RPMI8226 (cell line): ENCODE measurements at places on chromosomes 3 and 15.

GRCh38 chr3:76495216-76495615, 544.7 kb upstream of the ROBO2 start:
- no peak for DNase-seq

DNA sequence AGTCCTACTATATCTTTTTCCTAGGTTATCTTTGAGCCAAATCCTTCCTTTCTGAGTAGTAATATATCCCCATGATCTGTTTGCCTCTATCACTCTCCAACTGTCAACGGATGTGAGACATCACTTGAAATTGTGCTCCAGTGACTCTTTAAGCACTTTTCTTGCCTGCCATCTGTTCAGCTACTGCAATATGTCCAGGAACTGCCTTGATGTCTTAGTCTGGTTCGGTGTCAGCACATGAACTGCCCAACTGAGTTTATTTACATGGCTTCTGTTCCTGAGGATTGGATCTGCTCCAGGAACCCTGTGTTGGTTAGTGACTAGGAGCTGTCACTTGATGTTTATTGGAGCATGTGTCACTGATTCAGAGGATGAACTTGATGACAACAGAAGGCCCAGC, 116.5 kb downstream of the SLC9A9 start:
- no peak for DNase-seq

DNA sequence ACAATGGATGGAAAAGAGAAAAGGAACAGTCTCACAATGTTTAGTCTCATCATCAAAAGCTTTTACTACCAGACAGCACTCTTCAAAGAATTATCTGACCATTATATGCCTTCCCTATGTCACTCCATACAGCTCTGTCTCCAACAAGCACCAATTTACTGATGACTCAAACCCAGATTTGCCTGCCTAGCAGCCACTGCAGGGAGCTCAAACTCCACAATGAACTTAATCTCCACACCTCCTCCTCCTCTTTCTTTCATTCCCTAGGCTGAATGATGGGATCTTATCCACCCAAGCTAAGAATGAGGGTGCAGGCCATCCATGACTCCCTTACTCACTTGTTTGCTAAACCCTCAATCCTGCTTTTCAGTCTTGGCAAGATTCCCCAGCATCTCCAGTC, 45.5 kb downstream of the NBEAL2 start:
- DNase-seq: no peak

GRCh38 chr3:150215616-150216015, 192.5 kb upstream of the TSC22D2 start:
- no peak for DNase-seq

- DNase-seq: no peak
Measured at GRCh38 chr3:170692720-170693119, 106.8 kb upstream of the SLC7A14 start.

- no peak for DNase-seq
Measured at GRCh38 chr3:33299395-33300081, 22.3 kb downstream of the FBXL2 start.

DNA sequence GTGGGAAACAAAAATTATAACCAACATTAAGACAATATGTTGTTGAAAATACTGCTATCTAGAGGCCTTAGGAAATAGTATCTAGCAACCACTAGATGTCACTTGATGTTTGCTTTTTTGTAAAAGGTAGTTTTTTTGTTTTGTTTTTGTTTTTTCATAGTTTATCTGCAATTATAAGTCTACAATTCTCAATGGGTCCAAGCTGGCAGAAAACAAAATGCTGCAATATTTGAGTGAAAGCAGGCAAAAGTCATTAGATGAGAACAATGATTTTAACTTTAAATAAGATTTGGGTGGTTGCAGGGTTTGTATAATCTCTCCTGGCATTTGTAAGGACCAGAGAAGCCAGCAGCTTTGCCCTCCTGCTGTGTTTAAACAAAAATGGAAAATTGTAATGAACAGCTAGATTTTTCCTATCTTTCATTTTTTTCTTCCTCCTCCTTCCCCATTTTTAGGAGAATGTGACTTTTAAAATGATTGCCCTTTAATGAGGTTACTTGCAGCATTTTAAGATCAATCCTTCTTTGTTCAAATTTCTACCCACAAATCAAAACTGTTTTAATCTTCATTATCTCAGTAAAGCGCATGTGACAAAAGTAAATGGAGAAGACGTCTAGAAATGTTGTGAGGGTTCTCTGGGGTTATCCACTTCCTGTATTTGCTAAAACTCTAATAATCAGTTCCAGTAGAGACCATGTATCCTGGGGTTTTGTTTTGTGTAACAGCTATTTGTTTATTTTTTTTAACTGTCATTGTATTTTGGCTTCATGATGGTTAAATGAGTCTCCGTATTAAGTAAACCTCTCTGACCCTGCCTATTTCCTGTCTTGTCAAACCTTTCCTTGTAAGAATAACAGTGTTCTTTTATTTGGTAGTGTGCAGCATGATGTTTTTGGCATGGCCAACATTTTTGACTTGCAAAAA, 27.3 kb downstream of the DUT start:
- DNase-seq: no peak

DNA sequence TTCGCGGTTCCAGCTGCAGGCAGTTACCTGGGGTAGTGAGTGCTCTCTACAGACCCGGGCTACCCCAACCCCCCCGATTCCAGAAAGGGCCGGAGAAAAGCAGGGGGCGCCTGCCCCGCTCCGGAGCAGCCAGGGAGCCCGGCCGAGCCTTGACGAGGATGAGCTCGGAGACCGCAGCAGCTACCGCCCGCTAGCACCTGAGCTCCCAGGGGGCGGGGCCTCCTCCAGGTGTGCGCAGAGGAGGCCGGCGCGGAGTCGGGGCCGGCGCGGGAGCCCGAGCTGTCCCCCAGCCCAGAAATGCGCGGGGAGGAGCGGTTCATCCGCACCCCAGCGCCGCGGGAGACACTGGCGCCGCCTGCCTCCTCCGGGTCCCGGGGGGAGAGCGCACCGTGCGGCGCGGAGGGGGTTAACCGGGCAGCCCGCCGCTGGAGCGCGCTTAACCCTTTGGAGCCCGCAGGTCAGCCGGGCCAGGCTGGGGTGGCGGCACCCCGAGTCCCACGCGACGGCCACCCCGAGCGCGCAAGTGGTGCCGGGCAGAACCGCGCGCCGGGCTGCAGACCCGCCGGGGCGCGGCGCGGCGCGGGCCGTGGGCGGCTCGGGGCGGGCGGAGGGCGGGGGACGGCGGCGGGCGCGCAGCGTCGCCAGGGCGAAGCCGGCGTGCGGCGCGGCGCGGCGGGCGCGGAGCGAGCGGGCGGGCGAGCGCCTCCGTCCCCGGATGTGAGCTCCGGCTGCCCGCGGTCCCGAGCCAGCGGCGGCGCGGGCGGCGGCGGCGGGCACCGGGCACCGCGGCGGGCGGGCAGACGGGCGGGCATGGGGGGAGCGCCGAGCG, at the start of gene CACNA1D:
TSS of gene CACNA1D (plus strand) at position 649 of the 829 bp plus-strand sequence. CDS start 556 bp downstream, outside the sequence.
- peak; percentile 46 for DNase-seq

GRCh38 chr3:27034255-27034654, 334.9 kb downstream of the NEK10 start:
- DNase-seq: no peak

DNA sequence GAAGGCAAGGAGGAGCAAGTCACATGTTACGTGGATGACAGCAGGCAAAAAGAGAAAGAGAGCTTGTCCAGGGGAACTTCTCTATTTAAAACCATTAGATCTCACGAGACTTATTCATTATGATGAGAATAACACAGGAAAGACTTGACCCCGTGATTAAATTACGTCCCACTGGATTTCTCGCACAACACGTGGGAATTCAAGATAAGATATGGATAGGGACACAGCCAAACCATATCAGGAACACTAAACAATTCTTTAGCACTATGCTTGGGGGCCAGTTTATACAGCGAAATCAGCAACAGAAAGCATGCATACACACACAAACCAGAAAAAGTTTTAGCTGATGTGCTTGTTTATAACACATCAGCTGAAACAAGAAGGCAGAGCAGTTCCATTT, 704.2 kb downstream of the OTOL1 start:
- no peak for DNase-seq

GRCh38 chr3:119639494-119640350, 20.7 kb downstream of the POPDC2 start:
- DNase-seq: peak; percentile 30

DNA sequence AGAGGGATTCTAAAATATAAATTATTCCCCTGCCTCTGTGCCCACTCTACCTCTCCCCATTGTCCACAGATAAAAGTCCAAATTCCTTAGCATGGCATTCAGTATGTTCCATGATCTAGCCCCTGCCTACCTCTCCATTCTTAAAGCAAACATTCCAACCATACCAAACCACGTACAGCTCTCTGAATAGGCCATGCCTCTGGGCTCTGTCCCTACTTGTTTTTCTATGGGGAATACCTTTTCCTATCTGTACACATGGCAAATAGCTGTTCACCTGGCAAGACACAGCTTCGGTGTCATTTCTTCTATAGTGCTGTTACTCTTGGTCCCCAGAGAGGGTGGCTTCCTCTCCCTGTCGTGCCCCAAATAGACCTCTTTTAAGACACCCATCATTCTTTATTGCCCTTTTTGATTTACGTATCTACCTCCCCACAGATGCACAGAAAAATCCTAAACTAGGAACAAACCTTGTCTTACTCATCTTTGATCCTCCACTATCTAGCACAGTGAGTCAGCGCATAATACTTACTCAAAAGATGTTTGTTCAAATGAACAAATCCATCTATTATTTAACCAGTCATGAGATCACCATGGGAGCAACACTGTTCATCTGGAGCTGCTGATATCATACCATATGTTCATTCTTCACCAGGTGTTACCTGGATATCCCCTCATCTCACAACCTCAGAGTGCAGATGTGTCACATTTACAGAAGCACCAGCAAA, 329.8 kb downstream of the THSD4 start:
- no peak for DNase-seq

DNA sequence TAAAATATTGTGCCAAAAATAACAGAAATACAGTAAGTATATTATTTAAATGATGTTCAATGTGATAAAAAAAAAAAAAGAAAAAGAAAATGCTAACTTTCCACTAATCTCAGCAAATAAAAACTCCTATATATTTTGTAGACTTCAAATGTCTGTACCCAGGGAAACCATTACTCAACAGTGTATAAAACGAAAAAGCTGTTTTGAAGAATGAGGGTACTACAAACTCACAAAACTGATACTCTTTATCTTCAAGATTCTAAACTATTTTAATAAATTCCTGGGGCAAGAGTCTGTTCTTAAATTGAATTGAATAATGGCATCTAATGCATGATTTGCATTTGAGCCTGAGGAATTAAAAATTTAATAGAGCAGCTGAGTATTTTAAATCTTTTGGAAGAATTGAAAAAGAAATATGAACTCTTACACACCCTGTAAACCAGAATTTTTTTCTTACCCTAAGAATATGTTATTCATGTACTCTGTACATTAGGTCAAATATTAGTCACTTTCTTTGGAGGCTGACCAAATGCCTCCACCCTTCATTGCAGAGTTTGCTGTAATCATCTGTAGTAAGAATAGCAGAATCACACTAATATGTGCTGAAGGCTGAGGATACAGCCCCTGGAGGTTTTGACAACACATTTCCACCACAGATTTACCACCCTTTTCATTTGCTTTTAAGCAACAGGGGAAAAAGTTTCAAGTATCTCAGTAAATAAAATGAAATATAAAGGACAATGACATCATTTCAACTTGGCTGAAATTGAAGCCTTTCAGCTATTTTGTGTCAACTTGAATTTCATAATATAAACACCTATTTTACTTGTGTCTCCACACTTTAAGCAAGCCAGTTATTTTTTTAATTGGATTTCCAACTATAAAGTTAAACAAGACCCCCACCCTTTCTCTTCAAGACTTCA, 79.7 kb downstream of the FBN1 start:
- no peak for DNase-seq

DNA sequence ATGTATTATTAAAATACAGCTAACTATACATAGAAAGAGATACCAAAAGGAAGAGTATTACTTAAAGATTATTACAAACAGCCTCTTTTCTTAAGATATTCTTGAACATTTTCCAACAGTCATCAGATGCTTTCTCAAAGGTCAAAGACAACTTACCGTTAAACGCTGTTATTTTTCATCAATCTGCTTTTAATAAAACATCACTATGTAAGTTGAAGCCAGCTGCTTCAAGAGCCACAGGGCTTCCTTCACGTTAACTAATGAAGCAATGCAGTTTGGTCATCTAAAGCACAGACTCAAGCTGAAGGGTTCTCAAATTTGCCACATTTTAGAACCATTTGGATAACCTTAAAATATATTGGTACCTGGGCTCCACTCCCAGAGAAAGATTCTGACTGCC, 578.8 kb downstream of the ROBO2 start:
- no peak for DNase-seq

GRCh38 chr3:141462176-141462859, 24.5 kb upstream of the RASA2 start:
- no peak for DNase-seq

- DNase-seq: no peak
Measured at GRCh38 chr3:179819379-179819778, 166.5 kb downstream of the USP13 start.

DNA sequence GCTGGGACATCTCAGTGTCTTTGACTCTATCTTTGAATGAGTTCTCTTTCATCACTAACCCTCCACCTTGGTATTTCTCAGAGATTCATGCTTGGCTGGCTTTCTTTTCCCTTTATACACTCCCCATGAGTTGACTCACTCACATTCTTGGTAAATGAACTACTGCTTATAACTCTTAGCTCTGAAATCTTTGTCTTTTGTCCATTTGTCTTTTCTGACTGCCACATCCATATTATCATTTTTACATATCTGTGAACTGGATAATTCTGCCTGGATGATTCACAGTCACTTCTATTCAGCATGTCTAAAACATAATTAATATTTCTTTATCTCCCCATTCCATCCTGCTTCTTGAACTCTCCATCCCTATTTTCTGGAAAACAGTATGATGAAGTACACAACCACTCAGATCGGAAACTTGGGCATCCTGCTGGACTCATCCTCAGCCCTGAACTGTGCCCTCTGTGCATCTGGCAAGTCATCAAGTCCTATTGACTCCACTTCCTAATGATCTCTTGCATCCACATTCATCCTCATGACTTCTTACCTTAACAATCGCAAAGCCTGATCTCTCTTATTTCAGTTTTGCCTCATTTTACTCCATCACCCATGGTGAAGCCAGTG, 66.9 kb downstream of the KCNAB1 start:
- DNase-seq: no peak

- no peak for DNase-seq
Measured at GRCh38 chr3:14238356-14238755, 59.7 kb downstream of the LSM3 start.

DNA sequence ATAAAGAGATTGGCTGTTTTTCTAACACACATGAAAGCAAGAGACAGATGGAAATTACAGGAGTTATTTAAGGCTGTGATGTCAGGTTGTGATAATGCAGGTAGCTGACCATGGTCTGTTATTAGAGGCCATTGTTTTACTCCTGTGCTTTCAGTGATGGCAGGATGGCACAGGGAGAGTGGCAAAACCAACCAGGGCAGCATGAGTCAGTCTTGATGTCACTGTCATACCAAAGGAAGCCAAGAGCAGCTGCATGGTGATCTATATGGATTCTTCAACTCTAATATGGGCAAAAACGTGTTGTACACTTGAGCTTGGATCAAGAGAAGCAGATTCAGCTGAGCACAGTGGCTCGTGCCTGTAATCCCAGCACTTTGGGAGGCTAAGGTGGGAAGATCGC, 91.8 kb upstream of the LMOD3 start:
- DNase-seq: no peak

- no peak for DNase-seq
Measured at GRCh38 chr15:70514251-70514650, 249.1 kb downstream of the UACA start.
